ENCODE measurements at places on chromosomes 5 and 9.

DNA sequence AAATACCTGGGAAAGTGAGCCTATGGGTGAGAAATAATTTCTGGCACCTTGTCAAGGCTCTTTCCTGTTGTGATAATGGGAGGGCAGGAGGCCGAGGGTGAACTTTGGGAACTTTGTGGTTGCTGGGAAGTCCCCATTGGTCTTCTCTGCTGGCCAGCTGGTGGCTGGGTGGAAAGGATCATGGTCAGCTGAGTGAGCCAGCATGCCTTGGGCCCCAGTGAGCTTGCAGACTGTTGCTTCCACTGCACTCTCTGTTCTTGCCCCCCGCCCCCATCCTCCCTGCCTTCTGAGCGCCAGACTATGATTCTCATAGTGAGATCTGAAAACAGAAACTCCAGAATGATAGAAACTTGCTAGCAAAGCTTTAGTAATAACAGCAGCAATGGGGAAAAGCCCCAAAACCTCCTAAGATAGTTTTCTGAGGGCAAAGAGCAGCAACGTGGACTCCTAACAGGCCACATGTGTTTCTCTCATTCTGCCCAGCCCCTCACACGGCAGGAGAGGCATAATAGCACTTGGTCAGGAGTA, 139.2 kb upstream of the SMARCA2 start:
- DNase-seq: no peak

DNA sequence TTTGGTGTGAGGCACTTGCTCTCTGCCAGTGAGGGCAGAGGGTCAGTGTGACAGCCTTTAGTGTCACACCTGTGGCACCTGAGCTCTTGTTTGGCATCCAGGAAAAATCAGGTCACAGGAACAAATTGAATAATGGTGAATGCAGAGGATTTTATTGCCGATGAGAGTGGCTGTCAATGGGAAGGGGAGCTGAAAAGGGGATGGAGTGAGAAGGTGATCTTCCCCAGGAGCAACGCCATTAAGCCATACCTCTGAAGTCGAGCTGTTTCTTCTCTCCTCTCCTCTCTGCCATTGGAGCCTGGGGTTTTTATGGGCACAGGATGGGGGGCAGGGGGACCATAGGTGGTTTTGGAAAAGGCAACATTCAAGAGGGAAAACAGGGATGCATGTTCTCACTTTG, 2.4 kb upstream of the HSD17B4 start:
- no peak for DNase-seq

- no peak for DNase-seq
Observed at GRCh38 chr9:135075234-135076142, 12.0 kb upstream of the OLFM1 start.

GRCh38 chr9:93127395-93127911, 6.6 kb downstream of the NINJ1 start:
- DNase-seq: no peak

DNA sequence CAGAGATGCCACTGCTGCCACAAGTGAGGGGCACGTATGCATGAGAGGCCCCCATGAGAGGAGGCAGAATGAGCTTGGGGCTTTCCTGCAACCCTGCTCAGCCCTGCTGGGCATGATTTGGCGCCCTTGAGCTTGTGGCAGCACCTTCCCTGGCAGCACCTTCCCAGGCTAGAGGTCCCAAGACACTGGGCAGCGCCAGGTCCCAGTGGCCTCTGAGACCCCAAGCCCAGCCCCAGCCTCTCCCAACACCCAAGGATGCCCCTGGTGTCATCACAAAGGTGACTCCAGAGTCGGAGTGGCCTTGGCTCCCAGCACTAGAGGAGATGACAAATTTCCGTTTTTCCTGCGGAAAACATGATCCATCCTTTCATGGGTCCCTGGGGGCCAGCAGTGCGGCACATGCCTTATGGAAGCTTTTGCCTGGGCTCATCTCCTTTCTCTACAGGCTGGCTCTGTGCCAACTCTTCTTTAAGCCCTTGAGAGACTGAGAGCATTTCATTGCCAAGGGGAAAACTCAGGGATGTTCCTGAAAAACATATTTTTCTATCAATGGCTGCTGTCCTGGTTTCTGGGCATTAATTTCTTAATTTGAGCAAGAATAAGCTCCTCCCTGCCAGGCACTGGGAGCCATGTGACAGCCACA, 77.1 kb upstream of the ADAMTS2 start:
- no peak for DNase-seq
